Stimulated activated CD8-positive, alpha-beta memory T cell treated with anti-CD3 and anti-CD28 coated beads, Interleukin-7, amount 100 ng/mL, for 4 hours (primary cell): ENCODE measurements at places on chromosomes 13 and 19.

DNA sequence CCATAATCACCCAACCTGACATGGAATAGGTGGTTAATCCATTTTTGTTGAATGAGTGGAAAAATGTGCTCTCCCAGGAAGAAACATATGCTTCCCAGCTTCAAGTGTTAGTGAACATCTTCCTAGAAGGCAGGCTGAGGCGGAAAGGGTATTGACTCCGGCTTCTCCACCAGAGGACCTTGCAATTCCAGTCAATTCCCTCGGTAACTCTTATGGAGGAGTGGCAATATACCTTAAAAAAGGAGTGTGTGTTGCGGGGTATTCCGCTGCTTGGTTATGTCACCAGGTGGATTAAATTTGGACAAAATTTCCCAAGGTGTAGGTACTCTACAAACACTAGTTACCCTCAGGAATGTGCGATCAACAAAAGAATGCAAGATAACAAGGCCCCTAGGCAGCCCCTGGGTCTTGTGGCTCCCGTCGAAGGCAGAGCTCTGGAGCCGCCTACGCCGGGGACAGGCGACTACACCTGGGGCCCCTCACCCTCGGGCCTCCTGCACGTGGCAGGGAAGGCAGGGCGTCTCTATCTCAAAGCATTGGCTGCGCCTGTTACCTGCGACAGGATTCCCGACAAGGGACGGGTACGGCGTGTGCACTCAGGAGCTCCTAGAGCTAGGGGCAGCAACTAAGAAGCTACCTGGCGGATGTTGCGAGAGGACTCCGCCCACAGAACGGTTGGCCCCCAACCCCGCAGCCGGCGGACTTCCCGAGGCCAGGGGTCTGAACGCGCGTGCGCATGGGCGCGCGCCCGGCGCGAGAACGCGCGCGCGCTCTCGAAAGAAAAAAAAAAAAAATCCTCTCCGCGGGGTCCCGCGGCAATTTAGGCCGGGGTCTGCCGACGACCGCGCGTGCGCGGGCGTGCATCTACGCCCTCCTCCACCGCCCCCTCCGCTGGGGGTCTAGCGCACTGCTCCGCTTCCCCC, at the start of gene WDR87:
Gene WDR87 (minus strand): TSS at position 649 of the 923 bp plus-strand sequence. CDS start 8,355 bp downstream, outside the sequence.
- DNase-seq, result no peak

GRCh38 chr13:19864746-19865309, 1.4 kb upstream of the ZMYM5 start:
- peak; percentile 53 for DNase-seq

GRCh38 chr19:9916719-9917118, 19.6 kb downstream of the OLFM2 start:
- DNase-seq, result no peak

DNA sequence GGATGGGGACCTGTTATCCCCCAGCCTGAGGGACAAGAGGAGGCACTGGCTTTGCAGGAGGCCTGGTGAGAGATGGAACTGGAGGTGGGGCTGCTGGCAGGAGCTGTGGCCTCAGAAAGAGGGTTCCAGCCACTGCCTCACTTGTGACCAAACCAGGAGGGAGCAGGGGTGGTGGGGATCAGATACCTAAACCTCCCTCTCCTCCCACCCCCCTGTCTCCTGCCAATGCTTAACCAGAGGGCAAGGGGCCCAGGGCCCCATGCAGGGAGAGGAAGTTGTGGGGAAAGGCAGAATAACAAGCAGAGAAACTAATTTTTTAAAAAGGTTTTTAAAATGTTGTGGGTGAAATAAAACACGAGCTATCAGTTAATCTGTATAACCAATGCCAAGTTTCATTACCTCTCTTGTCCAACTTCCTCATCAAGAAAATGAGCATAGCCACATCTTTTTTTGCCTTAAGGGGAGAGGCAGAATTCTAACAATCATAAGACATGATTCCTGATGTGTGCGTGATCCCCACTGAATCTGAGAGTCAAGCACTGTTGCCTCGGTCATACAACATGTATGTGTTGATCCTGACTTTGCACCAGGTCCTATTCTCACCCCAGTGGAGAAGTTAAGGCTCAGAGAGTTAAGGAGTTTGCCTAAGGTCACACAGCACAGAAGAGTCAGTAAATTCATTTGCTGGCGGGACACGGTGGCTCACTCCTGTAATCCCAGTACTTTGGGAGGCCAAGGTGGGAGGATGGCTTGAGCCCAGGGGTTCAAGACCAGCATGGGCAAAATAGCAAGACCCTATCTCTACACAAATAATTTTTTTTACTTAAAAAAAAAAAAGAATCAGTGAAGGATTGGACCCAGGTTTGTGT, 12.9 kb downstream of the FXYD5 start:
- DNase-seq, result no peak

GRCh38 chr19:17311455-17312188, 2.3 kb downstream of the DDA1 start:
- DNase-seq, result no peak

DNA sequence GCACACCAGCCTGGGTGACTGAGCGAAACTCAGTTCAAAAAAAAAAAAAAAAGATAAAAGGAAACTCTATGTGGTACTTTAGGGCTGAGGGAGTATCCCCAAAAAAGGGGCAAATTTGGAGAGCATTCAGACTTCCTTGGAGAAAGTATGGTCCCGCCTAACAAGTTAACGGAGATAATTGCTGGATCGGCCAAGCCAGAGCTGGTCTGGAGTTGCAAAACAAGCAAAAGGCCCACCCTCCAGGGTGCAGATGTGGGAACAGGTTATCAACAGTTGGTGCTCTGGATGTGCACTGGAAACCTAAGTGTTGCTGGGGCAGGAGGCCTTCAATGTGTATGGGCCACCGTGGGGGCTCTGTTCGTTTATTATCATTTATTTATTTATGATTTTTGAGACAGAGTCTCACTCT, 2.8 kb downstream of the IQCN start:
- DNase-seq, result no peak

DNA sequence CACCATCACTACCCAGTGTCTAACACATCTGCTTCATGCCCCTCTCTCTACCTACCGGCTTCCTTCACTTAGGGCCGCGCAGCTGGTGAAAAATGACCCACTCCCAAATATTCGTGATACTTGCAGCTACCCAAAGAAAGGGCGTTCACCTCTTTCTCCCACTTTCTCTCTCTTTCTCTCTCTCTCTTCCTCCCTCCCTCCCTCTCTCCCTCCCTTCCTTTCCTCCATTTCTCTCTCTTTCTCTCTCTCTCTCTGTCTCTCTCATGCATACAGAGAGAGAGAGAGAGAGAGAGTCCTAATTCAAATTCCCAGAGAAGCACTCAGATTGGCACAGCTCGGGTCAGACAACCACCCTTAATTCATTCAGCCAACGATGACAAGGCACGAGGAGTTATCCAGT, 27.7 kb upstream of the POP4 start:
- no peak for DNase-seq

DNA sequence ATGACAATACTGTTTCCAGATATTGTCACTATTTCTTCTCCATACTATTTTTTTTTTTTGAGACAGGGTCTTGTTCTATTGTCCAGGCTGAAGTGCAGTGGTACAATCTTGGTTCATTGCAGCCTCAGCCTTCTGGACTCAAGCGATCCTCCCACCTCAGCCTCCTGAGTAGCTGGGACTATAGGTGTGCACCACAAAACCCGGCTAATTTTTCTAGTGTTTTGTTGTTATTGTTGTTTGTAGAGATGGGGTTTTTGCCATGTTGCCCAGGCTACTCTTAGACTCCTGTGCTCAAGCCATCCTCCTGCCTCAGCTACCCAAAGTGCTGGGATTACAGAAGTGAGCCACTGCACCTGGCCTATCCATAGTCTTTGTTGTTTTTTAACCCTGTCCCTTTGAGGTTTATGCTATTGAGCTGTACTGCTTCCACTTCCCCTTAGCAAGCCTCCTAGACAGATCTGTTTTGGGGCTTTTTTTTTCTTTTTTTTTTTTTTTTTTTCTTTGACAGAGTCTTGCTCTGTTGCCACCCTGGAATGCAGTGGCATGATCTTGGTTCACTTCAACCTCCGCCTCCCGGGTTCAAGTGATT, 27.6 kb upstream of the MAP3K10 start:
- no peak for DNase-seq

DNA sequence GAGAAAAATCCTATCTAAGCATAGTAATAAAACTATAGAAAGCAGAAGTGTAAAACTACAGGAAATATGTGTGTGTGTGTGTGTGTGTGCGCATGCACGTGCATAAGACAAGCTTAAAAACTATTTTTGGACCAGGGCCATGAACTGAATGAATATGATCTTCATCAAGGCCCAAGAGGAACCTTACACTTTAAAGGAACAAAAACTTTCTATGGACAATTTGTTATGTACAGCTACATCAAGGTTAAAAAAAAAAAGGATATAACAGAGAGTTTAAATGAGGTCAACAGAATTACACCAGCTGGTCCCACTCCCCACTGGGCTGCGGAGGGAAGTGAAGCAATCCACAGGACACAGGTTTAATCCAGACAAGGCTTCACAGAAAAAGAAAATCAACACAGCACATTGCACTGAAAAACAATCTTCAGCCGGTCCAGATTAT, 151.1 kb downstream of the LHFPL6 start:
- DNase-seq, result no peak

GRCh38 chr19:48064509-48064908, 20.6 kb upstream of the CABP5 start:
- DNase-seq, result no peak

DNA sequence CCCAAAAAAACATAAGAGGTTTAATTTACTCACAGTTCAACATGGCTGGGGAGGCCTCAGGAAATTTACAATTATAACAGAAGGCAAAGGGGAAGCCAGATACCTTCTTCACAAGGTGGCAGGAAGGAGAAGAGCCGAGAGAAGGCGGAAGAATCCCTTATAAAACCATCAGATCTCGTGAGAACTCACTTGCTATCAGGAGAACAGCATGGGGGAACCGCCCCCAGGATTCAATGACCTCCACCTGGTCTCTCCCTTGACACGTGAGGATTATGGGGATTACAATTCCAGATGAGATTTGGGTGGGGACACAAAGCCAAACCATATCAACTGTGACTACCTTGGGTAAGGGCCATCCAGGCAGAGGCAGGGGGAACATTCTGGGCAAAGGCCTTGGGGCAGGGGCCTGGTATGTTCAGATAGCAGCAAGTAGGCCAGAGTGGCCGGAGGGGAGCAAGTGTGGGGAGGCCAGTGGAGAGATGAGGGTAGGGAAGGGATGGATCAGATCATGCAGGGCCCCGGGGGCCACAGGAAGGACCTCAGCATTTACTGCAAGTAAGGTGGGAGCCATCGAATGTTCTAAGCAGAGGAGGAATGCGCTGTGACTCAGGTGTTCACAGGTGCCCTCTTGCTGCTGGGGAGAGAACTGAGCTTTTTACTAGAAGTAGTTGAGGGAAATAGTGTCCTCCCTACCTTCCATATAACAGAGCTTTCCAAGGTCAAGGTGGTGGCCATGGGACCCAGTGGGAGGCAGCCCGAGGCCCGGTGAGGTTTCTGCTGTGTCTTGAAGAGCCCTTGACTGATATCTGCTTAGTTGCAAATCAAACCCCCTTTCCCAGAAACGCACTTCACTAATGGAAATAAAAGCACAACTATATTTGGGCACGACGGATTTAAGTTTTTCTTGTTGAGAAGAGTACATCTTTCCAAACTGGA, 18.0 kb downstream of the RAB3D start:
- no peak for DNase-seq

DNA sequence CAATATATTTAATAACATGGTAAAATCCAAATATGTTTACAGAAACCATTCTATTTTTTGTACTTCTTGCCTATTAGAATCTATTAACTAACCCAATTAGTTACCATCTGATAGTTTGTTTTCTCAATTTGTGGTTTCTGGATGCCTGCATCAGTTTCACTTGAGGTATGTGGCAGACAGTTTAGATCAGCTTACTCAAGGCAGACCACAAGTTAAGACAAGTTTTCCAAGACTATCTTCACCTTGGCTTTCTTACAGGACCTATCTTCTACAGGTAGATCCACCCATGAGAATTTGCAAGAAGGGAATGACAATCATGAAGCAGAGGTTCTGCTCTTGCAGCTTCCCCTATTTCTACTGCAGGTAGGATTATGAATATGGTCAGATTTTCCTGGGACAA, 458.6 kb downstream of the DACH1 start:
- no peak for DNase-seq

- DNase-seq, result no peak
Observed at GRCh38 chr13:66659701-66660467, 570.3 kb downstream of the PCDH9 start.

GRCh38 chr19:49453757-49454240, 774 bp downstream of the ALDH16A1 start:
- no peak for DNase-seq

GRCh38 chr13:77545626-77546412, 10.3 kb downstream of the SCEL start:
- no peak for DNase-seq

DNA sequence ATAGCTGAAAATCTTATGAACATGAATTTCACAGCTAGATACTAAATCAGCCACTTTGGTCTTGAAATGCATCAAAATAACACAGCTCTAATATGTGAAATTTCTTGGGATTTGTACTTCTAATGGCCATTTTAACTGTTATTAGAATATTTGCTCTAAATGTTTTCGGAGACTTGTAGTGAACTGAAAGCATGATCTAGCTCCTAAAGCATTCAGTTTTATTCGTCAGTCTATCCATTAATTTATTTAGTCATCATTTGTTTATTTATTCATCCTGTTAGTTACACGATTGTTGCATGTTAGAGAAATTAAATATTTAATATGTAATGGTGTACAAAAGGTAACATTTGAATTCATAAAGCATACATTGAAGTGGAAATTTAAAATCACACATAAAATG, 1132.7 kb downstream of the SLITRK1 start:
- DNase-seq, result no peak

DNA sequence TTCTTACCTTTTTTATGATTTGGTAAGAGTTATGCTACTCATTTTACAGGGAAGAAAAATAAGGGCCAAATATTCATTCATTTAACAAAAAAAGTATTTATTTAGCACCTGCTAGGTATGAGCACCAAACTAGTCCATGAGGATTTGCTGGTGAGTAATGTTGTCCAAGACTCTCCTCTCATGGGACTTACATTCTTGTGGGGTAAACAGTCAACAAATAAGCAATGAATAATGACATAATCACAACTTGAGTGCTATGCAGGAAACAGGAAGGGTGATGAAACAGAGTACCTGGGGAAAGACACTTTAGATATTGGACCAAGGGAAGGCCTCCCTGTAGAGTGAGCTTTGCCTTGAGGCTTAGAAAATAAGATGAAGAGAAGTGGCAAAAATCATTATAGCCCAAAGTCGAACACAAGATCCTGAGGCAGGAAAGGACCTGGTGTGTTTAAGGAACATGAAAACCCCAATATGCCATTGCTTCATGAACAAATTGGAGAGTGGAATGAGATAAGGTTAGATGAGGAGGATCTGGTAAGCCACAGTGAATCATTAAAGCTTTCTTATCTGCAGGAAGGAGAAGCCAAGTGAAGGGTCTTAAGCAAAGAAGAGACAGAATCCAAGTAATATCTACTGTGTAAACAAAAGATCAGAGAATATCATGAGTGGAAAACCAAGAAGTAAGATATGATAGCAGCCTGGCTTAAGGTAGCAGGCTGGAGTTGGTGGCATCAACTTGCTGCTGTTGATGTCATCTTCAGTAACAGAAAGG, 294.5 kb upstream of the NBEA start:
- no peak for DNase-seq
